ENCODE measurements at places on chromosomes 3 and 15.

GRCh38 chr3:194326192-194326967 is 24.7 kb downstream of the CPN2 start:
- no peak for DNase-seq

DNA sequence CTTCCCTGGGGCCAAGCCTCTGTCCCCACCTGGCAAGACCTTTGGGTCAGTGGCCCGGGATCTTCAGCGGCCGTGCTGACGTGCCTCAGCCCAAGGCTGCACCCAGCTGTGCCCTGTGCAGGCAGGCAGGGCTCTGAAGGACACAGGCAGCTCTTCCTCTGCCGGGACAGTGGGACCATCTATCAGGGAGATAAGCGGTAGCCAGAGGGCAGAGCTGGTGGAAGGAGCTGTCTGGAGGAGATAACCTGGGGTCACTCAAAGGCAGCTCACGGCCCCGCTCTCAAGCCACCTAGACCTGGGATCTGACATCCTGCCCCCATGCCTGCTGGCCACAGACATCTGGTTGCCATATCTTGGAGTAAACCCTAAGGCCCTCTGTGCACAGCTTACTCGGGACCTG is 27.3 kb downstream of the DUSP7 start:
- no peak for DNase-seq

- no peak for DNase-seq
Measured at GRCh38 chr15:76802411-76802810, 102.7 kb downstream of the SCAPER start.

- no peak for DNase-seq
Measured at GRCh38 chr15:64023220-64023619, 23.1 kb downstream of the DAPK2 start.

DNA sequence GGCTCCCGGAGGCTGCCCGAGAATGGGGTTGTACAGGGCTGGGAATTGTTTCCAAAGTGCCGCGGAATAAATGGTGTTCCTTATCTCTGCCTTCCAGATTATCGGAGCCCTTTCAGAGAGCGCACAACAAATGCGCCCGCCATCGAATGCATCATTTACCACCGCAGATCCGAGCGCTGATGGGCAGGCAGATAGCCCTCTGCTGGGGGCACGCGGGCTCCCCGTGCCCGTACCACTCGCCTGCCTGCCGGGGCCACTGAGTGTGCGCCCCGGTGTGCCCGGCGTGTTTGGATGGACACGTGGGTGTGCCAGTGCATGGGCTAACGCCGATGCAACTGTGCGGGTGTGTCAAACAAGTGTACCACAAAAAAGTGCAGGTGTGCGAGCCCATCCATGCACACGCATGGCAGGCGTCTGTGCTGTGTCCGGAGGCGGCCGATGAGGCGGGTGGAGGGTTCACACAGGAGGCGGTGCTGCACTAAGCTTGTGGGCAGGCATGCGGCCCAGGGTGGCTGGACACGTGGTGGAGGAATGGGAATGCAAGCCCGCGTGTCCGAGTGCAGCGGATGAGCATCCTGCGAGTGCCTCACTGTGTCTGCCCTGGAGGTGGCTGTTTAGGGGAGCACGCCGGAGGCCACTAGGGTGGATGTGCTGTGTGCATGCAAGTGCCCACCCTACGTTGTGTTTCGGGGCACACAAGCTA is 3.8 kb upstream of the GATA2 start:
- DNase-seq = no peak

DNA sequence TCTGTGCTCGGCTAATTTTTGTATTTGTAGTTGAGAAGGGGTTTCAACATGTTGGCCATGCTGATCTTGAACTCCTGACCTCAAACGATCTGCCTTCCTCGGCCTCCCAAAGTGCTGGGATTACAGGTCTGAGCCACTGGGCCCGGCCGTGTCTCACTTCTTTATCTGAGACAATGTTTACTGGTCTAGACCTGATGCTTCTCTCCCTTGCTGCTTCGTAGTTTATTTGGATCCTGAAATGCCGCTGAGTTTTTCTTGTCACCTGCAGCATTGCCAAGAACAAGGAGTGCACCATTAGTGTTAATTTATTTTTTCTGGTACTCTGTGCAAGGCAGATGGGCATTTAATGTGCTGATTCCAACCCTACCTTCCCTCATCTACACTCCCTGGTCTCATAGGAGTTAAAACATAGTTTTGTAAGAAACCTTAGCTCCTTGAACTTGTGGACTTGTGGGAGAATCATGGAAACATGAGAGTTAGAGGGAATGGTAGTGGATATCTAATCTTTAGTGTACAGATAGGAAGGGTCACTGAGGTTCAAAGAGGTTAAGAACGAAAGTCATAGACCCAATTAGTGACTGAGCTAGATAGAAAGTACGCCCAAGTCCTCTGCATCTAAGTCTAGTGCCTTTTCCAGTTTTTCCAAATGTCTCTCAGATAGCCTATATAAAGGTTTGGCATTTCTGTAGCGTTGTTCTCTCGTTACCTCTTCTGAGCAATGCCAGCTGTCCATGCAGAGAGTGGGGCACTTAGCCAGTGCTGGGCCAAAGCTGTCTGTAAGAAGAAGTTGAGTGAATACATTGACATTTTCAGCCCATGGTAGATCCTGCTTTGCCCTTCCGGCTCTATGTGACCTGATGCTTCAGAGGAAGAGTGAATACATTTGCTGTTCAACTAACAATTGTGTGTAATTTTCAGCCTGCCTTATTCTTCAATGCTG is 244.1 kb downstream of the LPP start:
- DNase-seq = no peak

DNA sequence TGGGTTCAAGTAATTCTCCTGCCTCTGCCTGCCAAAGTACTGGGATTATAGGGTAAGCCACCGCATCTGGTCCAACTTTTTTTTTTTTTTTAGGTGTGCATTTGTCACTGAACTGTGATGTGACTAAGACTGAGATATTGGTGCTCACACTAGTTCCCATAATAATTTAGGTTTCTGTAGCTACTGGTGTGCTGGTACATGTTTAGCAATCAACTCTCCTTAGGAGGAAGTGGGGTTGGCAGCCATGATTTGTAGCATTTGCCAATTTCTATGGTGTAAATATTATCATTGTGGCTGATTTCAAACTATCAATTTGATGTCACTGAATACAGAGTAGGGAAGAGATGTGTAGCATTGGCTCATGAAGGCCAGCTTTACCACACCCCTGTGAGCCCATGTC is 372.7 kb downstream of the EDEM1 start:
- no peak for DNase-seq

DNA sequence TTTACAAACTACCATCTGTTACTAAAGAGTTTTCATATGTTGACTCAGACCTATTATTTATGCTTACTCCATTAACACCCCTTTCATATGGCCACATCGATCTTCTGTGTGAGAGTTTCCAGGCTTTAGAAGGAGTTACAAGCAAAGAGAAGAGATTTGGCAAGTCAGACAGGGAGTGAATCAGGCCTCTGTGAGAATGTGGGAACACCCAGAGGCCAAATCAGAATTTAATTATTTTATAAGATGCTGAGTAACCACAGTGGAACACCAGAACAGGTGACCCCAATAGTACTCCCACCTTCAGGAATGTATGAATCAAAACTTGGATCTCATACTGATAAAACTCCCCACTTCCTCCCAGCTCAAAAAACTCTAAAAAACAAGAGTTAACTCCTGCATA is 42.0 kb downstream of the IFT57 start:
- DNase-seq = no peak

- no peak for DNase-seq
Measured at GRCh38 chr15:83203543-83203942, 4.1 kb downstream of the HDGFL3 start.

- no peak for DNase-seq
Measured at GRCh38 chr3:190621927-190622326, 108.0 kb downstream of the IL1RAP start.

GRCh38 chr3:179765396-179765795 is 112.6 kb downstream of the USP13 start:
- DNase-seq = no peak

DNA sequence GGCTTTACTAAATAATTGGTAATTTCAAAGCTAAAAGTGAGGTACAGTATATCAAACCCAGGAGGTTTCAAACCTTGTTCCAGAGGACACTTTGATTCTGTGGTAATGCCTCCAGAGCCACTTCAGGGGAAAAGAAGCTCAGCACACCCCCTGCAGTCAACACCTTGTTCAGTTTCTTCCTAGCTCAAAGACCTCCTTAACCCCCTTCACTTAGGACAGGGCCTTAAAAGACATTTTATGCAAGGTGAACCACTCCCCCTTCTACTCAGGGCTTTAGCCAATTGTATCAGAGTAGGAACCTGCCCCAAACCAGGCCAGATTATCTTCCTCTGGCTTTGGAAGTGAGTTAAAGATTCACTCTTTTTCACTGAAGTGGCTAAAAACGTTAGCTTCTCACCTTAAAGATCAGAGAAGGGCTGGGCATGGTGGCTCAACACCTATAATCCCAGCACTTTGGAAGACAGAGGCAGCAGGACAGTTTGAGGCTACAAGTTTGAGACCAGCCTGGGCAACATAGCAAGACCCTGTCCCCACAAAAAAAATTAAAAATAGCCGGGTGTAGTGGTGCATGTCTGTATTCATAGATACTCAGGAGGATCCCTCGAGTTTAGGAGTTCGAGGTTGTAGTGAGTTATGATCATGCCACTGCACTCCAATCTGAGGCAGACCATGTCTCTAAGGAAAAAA is 3.4 kb downstream of the DENND6A start:
- DNase-seq = no peak

- DNase-seq = no peak
Measured at GRCh38 chr15:73030122-73030679, 22.1 kb upstream of the NEO1 start.

- DNase-seq = no peak
Measured at GRCh38 chr3:127709320-127710060, 36.7 kb downstream of the ABTB1 start.

DNA sequence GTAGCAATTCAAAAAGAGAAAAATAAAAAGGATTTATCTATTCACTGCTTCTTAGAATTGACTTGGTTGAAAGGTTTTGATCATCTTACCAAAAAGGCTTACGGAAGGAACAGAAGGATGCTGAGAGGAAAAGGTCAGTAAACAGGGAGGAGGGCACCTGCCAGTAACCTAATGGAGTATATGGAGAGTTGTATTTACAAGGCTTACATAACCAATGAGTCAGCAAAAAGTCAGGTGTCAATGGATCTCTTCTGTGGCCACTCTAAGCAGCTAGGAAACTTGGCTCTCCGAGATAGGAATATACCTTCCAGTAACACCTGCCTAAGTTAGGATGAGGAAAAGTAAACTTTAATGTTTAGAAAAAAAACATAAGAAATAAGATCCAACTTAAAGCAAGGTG is 80.5 kb upstream of the PLXND1 start:
- no peak for DNase-seq

DNA sequence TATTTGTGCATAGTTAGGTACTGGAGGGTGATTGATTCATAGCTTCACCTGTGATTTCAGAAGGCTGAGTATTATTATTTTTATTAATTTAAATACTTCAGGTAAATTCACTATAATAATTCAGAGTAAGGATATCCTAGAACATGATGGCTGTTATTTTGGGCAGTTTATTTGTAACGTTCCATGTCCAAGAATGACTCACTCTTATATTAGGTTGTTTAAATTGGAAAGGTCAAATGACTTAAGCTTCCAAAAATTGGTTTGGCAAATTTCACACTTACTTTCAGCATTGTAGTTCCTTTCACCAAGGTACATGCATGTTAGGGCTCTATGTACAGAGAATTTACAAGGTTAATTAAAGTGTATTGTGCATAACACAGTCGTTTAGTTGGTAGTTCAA is 120.2 kb downstream of the EPHA3 start:
- DNase-seq = no peak

GRCh38 chr3:15635121-15635661 is 33.6 kb downstream of the BTD start:
- peak; percentile 23 for DNase-seq

GRCh38 chr15:58294681-58295254 is 137.0 kb upstream of the LIPC start:
- DNase-seq = no peak

DNA sequence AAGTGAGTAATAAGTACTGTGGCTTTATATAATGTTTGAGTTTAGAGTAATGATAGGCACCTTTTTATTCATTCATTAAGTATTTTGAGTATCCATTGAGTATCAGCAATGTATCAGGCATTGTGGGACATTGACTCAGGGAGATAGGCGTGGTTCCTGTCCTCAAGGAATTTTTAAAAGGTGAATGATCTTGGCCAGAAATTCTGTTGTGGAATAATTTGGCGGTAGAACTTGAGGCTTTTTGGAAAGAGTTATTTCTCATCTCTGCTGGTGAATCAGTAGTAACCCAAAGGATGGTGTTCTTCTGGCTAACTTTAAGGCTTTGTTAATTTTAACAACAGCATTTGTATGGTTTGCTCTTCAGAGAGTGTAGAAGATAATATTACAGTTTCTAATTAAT is 2.0 kb downstream of the RAB7A start:
- no peak for DNase-seq

- no peak for DNase-seq
Measured at GRCh38 chr3:152524198-152525140, 255.7 kb downstream of the MBNL1 start.

DNA sequence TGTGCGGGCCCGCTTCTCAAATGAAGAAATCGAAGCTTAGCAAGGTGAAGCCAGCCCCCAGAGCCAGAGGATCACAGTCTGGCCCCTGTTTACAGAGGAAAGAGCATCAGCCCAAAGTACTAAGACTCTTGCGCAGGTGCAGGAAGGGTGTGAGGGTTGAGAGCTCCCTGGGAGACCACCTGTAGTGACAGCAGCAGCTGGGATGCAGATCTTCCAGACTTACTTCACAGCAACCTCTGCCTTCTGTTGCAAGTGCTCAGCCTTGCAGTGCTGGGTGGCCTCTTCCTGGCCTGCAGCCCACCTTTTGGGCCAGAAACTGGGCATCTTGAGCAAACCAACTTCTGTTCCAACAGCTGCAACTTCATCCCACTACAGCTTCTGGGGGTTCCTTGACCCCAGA is 19.7 kb downstream of the SPATA12 start:
- no peak for DNase-seq

GRCh38 chr3:139251529-139251928 is 92.3 kb upstream of the MRPS22 start:
- DNase-seq = no peak

GRCh38 chr3:155763870-155764463 is 19.1 kb upstream of the PLCH1 start:
- no peak for DNase-seq

DNA sequence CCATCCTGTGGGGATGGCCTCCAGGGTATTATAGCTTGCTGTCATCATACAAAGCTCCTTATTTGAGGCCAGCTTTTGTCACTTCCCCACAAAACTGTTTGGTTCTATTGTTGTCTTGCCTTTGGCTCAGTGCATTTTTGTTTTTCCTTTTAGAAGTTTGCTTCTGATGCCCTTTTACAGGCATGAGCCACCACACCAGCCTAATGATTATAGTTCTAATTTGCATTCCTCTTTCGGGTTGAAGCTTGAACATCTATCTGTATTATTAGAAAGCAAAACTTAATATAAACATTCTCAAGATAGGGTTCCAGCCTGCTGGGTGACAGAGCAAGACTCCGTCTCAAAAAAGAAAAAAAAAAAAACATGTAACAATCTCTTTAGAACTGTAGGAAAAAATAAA is 39.8 kb downstream of the SMARCC1 start:
- no peak for DNase-seq
